Stimulated activated CD8-positive, alpha-beta memory T cell treated with anti-CD3 and anti-CD28 coated beads, Interleukin-7, amount 100 ng/mL, for 1 hour (primary cell): ENCODE measurements at places on chromosomes 12 and 14.

DNA sequence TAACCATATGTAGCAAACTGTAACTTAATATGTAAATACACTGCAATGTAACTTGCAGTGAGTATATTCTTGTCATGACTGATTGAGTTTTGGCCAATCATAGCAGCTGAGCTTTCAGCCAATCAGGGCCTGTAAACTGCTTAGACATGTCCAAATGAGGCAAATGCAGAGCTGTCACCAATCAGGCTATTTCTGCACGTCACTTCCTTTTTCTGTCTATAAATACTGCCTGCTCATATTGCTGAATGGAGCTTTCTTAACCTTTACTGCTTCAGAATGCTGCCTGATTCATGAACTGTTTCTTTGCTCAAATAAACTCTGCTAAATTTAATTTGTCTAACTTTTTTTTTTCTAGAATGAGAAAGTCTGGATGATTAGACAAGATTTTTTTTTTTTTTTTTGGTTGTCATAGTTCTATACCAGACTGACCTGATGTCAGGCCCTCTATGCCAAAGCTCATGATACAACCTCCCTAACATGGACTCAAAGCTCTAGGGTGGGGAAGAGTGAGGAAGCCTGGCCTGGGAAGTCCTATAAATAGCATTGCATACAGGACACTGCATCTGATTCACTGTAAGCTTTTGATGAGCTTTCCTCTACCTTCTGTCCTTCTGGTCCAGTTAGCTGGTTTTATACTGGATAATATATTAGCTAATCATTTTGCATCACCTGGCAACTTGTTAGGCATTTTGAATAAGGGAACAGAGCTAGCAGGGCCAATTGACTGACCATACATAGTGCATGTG, 12.0 kb downstream of the MGP start:
- no peak for DNase-seq

DNA sequence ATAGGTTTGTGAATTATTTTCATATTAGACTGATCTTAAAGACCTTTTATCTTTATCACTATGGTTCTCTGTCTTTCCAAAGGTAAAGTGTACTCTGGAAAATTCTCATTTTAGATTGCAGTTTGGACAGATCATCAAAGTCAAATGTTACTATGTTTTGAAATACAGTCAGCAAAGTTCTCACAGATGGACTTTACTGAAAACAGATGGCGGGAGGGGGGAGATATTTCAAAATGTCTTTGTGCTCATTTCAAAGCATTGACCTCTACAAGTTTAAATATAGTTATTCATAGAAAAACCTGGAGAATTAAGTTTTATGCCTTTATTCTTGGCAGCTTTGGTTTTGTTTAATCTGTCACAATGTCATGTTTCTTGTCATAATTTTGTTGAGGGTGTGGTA, 51.8 kb upstream of the LRTM2 start:
- no peak for DNase-seq

- DNase-seq: no peak
Measured at GRCh38 chr14:72726444-72726843, 167.5 kb downstream of the DPF3 start.

DNA sequence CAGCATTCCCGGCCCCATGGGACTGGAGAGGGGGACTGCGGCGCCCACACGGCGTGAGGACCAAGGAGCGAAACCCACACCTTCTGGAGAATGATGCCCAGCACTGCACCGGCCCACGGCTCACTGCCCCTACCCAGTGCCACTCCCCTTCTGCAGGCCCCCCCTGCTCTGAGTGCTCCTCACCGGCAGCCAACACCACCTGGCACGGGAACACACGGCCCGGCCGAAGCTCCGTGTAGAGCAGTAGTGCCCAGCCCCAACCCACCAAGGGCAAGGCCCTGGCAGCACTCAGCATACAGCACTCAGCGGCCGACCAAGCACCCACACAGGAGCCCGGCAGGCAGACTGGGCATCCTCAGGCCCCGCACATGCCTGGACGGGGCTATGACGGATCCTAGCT, 13.4 kb downstream of the BTBD6 start:
- DNase-seq: no peak

DNA sequence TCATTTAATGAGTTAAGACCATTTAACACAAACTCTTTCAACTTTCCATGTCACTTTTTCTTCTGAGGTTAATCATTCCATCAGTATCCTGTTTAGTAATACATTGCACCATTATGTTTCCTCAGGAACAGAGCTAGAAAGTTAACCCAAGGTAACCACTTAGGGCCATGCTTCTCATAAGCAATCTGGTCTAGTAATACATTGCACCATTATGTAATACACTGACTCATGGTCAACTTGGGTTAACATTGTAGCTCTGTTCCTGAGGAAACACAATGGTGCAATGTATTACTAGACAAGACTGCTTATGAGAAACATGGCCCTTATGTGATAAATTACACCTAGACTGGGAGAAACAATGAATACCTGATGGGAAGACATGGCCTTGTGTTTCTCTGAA, 21.7 kb downstream of the ERH start:
- no peak for DNase-seq

- DNase-seq: no peak
Measured at GRCh38 chr14:73146111-73146510, 9.8 kb downstream of the PSEN1 start.

- DNase-seq: no peak
Measured at GRCh38 chr12:55823419-55823818, 5.6 kb downstream of the ORMDL2 start.

DNA sequence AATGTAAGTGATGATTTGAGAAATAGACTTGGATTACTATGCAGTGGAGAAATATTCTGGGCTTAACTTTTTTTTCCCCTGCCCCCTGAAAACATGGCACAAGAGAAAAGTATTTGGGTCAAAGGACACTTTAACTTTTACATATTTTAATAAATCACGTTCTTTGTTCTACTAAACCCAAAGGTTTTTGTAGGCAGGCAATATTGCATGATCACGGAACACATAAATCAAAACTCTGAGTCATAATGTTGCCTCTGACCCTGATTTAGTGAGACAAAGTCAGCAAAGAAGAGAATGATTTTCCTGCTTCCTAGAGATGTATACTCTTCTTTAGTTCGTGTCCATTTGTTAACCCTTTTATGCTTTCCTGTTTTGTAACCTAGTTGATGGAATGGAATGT, 38.0 kb downstream of the ABCD2 start:
- DNase-seq: no peak
